Liver (tissue), 10 donors: ENCODE measurements at places on chromosomes 16 and 17.

DNA sequence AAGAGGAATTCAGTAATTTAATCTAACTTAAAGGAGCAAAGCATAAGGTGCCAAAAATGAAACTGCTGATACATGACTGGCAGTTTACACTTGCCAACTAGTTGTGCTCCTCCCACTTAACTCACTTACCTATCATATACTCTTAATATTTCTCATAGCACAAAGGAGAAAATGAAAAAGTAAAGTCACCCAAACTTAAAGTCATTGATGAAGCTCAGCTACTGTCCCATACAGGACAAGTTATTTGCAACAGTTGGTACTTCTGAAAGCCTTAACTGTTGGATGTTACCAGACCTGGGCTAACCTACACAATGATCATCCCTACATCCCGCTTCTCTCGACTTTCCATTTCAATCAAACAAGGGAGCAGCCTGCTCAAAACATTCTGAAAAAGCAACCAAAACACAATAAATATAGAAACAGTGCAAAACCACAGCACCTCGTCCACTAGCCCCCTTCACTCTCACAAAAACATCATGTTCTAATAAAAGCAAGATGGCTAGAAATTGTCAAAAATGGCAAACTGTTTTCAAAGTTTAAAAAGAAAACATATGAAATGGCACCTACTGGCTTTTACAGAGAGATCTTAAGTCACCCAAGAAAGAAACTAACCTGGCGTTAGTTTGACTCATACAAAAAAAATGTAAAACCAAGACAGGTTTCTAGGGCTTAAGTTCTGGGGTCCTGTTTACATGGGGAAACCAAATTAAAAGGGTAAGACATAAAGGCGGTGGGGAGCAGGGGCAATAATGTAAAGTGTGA lies 868 bp downstream of the MED13 start:
- no peak for DNase-seq

GRCh38 chr17:2975469-2975958 lies 87.9 kb downstream of the OR1D5 start:
- DNase-seq, result no peak

DNA sequence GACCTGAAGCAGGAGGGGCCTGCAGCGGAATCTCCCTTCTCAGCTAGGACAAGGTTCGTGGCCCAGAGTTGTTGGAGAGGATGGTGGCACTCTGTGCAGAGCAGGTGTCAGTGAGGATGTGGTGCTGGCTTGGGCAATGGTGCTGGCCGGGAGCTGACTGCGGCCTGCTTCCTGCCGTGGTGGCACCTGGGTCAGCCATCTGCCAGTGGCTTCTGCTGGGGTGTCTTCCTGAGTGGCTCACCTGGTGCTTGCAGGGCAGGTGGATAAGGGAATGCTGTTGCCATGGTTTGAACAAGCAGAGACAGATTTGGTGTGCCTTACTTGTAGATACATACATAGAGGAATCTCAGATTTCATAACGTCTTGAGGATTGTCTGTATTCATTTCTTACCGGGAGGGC lies 69.6 kb downstream of the SEC14L1 start:
- no peak for DNase-seq

DNA sequence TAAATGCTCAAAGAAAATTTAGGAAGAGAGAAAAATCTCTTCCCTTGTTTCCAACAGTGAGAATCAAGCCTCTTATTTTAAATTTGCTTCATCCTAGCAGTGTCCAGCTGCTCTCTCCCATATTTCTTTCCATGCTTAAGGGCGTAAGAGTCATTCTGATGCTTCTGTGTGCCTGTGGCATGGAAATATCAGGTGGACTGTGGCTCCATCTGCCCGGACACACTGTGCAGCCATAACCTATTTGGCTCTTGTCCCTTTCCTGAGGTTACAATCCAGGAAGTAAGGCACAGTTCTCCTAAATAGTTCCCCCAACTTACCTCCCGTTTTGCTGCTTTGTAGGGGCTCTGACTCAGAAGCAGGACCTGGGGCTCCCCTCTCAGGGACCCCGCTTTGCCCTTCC lies 6.3 kb upstream of the KRT222 start:
- no peak for DNase-seq

DNA sequence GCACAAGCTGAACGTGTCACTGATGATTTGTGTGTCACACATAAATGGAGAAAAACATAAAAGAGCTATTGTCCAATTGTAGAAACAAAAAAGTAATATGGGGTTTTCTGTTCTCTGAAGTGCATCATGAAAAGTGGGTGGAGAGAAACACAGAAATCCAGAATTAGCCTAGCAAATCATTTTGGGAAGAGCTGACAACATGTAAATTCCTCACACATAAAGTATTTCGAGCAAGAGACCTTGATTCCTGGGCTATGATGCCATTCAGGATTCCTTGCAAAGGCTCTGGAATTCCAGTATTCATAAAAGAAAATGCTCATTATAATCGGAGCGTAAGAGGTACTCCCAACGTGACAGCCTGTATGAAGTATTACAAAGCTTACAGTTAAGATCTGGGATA lies 1.1 kb downstream of the DCUN1D3 start:
- no peak for DNase-seq

GRCh38 chr16:76639685-76640289 lies 362.6 kb downstream of the CNTNAP4 start:
- no peak for DNase-seq

GRCh38 chr16:79698341-79698753 lies 97.8 kb upstream of the MAF start:
- no peak for DNase-seq

GRCh38 chr17:50258647-50259476 lies 15.4 kb upstream of the TMEM92 start:
- DNase-seq, result no peak

DNA sequence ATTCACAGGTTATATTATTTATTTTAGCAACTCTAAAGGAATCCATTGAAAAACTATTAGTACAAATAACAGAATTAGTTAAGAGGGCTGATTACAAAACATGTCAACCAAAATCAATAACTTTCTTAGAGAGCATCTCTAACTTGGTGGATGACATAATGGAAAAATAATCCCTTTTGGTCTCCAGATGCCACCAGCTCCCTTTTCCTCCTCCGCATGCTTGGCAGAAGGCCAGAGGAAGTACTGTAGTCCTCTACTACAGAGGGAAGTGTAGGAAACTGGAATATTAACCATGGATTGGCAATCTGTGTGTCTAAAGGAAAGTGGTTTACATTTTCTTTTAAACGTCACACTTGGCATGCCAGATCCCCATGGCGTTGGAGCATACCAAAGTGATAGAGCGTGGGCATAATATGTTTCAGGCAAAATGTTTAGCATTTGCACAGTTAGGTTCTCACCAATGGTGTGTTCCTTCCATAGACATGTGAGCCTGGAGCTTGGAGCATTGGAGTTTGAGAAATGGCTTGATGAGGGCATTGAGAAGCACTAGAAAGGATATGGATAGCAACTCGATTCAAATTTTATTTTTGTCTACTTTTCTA lies 106.3 kb downstream of the PRKCB start:
- DNase-seq, result no peak

- no peak for DNase-seq
These were observed 9.2 kb downstream of the STAT3 start for GRCh38 chr17:42378959-42379594.

DNA sequence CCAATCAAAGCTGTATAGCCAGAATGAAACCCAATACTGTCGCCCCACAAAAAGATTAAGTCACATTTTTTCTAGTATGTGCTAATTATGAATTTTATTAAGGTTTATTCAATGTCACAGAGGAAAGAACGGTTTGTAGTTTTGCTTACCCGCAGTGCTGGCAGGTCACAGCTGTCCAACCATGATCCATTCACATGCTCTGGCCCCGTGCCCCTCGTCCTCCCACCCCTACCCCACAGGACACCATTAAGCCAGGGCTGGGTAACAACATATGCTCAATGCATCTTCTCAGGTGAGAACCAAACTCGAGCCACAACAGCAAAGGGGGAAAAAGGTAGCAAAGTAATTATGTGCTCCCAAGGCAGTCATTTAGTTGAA lies 589 bp upstream of the FBF1 start:
- no peak for DNase-seq

- DNase-seq, result no peak
These were observed 22.8 kb downstream of the GLG1 start for GRCh38 chr16:74583926-74584666.

DNA sequence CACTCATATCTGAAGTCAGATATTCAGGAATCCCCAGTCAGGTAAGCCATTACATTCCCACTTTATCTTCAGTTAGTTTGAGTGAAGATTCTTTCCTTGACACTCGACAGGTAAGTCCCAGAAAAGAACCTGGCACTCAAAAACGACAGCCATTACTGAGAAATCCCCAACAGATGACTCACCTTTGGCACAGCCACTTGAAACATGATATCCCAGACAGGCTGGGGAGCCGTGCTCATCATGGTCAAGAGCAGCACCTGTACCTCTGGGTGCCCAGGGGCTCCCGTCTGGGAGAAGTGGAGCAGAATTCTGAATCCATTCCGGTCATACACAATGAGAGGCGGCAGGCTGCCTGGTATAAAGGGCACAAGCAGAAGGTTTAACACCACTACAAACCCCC lies 16.8 kb upstream of the COG7 start:
- DNase-seq, result no peak

DNA sequence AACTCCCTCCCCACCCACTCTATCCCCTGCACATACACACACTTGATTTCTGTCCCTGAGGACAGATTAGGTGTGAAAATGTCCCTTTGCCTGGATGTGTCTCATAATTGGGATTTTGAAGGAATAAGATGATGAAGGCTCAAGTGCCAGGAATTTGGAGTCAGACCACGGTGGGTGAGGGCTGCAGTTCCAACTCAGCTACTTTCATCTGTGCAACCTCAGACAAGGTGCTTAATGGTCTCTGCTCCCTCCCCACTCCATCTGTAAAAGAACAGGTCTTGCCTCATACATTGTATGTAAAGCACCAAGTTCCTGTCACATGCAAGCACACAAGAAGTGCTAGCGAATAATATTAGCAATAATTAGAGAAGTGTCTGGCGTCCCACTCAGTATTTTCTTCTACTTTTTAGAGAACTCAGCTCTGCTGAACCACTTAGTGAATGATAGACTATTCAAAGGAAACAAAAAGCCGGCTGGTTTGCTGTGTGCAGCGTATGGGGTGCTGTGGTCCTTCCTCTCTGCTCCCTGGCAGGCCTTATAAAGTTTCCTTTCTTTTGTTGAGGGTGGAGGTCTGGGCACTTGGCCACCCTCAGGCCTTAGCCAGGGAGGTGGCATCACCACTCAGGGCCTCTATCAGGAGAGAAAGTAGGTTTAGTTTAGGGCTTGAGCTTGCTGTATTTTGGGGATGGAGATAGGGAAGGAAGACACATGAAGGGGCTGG lies 6.4 kb downstream of the TBX4 start:
- DNase-seq, result no peak

DNA sequence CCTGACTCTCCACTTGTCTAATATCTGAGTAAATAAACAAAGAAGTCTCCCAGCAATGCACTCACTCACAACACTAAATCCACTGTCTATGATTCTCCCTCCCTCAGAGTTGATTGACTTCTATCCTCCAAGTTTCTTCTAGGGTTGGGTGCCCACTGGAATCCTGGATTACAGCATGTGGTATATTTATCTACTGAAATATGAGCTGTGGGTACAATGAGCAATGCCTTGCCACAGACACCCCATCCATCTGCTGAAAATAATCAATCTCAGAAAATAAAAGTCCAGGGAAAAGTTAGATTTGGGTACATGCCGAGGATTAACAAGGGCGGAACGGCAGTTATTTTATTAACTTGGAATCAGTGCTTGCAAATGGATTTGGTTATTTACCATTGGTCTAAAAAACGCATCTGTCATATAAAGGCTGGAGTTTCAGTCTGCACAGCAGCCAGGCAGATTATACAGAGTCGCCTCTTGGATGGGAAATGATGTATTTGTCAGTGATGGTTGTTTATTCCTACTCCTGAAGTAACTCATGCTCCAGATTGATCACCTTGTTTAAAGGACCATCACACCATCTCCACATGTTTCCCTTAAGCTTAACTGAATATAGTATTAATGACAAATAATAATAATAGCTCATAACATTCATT lies 193.9 kb upstream of the SOX9 start:
- DNase-seq, result no peak

GRCh38 chr16:11049396-11050059 lies 105.2 kb downstream of the CLEC16A start:
- DNase-seq, result no peak

DNA sequence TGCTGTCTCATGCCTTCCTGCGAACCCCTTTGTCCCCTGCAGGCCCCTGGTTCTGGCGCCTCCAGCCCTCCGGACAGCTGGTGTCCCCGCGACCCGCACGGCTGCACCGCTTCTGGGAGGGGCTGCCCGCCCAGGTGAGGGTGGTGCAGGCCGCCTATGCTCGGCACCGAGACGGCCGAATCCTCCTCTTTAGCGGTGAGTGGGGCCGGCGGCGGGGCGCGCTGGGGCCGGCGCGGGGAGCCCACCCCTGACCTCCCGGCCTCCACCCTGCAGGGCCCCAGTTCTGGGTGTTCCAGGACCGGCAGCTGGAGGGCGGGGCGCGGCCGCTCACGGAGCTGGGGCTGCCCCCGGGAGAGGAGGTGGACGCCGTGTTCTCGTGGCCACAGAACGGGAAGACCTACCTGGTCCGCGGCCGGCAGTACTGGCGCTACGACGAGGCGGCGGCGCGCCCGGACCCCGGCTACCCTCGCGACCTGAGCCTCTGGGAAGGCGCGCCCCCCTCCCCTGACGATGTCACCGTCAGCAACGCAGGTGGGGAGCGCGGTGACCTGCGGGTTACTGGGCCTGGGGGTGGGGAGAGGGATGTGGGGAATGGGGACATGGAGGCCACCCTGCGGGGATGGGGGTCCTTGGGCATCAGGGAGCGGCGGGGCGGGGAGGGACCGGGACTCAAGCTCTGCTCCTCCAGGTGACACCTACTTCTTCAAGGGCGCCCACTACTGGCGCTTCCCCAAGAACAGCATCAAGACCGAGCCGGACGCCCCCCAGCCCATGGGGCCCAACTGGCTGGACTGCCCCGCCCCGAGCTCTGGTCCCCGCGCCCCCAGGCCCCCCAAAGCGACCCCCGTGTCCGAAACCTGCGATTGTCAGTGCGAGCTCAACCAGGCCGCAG lies 7.1 kb upstream of the IL32 start:
- DNase-seq, result no peak

- DNase-seq, result no peak
These were observed 13.3 kb downstream of the JUP start for GRCh38 chr17:41773190-41773588.
